ENCODE measurements at places on chromosomes 4 and X.

DNA sequence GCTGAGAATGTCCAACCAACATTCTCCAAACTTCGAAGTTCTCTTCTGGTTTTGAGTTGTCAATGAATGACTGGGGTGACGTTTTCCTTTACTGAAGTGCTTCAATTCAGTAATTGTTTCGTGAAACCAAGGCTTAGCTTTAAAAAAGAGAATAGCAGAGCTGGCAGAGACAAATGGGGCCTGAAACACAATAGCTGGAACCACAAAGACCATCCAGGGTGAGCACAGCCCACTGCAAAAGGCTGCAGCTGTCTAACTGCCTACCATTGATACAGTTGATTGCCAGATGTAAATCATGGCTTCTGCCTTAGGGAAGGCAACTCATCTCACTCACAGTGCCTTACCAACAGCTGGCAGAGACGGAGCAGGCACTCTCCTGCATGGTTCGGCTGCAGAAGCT is 78.7 kb upstream of the ZNF518B start:
- DNase-seq: no peak

DNA sequence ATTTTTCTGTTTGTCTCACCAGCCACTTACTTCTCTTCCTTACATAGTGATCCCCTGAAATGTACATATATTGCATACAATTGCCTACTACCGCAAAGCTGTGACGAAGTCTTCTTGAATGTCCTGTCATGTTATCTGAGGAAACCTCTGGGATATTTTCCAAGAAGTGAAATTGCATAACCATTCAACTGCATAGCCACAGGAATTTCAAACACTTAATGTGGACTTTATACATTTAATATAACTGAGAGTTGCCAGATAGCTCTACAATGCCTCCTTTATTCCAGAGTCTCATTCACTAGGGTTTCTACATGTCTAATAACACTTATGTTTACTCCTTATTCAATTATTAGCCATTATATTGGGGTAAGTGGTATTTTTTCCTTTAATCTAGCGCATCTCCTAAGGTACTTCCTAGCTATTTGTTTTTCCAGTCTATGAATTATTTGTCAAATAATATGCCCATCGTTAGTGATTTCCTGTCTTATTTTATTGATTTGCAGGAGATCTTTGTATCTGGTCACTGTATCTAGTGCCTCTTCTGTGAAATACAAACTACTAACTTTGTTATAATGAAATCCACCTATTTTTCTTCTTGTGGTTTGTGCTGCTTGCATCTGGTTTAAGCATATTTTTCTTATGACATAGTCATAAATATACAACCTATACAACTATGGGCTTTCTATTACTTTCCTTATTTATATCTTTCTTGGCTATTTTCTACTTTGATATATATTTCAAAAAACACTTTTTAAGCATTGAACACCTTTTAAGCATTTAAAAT is 69.2 kb upstream of the GRID2 start:
- no peak for DNase-seq

- DNase-seq: no peak
Measured at GRCh38 chr4:105990933-105991332, 95.7 kb downstream of the NPNT start.

GRCh38 chrX:103201041-103201440 is 13.9 kb upstream of the BEX4 start:
- DNase-seq: no peak

DNA sequence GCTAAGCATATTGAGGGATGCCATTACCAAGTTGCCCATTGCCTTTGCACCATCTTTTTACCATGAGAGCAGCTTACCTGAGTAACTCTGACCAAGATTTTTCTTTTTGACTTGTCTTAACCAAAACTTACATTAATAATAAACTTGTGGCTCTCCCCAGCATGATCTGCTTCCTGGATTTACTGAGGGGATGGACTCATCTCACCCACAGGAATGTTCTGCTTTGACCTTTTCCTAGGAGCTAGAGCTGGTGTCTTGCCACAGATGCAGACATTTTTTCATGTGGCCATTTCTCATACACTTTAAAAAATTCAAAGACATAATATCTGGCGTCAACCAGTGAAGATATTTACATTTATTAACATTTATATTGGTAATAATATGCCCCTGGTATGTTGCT is 79.2 kb upstream of the EFHC2 start:
- DNase-seq: no peak

- DNase-seq: no peak
Measured at GRCh38 chr4:94766856-94767255, 9.1 kb downstream of the BMPR1B start.

DNA sequence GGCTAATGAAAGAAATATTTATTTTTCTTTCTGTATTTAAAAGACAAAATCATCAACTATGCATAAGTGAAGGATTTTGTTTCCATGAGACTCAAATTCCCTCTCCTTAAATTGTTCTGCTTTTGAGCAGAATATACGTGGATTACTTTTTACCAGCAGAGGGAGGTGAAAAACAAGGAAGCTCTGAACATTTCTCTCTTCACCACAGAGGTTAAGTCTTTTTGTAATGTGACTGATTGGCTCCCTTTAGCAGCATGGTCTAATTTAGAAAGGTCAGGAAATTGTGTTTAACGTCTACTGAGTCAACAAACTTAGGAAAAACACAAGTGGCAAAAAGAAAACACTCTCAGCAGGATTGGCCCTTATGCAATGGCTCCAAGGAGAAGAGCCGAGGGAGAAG is 55.1 kb upstream of the F9 start:
- DNase-seq: no peak

GRCh38 chr4:140149846-140150635 is 3.9 kb downstream of the MAML3 start:
- peak; percentile 66 for DNase-seq

- no peak for DNase-seq
Measured at GRCh38 chr4:113537203-113537602, 224.3 kb downstream of the CAMK2D start.

DNA sequence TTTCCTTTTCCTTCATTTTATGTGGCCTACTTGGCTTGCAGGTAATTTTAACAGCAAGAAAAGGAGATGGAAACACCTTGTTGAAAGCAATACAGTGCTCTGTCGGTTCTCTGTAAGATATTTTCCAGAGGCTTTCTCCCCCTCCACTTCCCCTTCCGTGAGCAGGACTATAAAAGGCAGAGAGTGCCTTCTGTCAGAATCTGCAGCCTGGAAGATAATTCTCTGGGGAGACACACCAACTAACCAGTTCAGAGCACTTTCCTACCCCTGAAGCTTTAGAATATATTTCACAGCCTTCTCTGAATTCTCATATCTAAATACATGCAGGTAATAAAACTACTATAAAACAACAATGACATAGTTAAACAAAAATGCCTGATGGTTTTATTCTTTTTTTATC is 141.1 kb downstream of the IDS start:
- no peak for DNase-seq

- DNase-seq: no peak
Measured at GRCh38 chrX:109351557-109351956, 130.3 kb downstream of the GUCY2F start.

DNA sequence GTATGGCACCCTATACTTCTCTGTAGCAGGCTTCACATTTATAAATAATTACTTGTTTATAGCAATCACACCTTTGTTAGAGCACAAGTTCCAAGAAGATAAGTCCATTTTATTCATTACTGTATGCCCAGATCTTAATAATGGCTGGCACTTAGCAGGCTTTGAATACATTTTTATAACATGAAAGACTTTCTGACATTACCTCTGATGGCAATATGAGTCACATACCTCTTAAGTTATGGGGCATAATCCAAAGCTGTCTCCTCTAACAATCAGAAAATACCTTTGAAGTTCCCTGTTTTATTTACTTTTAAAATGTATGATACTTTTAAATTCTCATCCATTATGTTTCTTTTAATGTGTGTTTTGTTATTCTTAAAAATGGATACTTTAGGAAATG is 12.2 kb downstream of the SCRG1 start:
- no peak for DNase-seq

- DNase-seq: no peak
Measured at GRCh38 chrX:109283870-109284269, 198.0 kb downstream of the GUCY2F start.

DNA sequence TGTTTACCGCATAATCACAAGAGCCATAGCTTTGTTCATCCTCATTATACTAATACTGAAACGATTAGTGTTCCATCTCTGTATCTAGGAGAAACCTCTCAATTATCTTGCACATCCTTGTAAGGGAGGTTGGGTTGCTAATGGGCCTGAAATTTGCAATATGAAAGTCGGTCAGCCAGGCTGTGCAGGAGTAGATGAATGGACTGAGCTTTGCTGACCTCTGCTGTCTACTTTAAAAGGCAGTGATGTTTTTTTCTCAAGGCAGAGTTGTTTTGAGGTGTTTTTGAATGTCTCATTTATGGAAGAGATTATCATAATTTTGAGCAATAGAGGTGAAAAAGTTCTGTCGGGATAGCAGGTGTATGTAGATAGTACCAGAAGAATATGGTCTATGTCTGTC is 47.9 kb upstream of the LINC00632 start:
- no peak for DNase-seq

DNA sequence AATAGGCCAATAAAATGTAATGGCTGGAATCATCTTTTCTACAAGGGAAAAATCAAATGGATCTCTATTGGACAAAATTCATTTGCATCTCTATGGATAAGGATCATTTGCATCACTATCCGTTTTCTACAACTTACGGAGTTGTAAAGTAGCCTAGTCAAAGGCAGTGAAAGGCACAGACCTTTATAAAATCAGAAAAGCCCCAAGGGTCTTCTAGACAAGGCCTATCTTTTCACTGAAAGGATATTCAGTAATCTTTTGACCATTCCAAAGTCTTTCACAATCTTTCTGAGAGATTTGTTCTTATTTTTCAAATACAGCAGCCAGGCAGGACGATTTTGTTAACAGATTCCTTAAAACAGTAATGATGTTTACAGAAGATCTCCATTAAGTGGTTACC is 119.5 kb upstream of the JADE1 start:
- no peak for DNase-seq

GRCh38 chrX:54248309-54248708 is 65.3 kb upstream of the FAM120C start:
- DNase-seq: no peak

Measured in activated CD4-positive, alpha-beta T cell treated with anti-CD3 and anti-CD28 coated beads for 48 hours (primary cell).